ENCODE measurements at places on chromosomes 5 and 9.

DNA sequence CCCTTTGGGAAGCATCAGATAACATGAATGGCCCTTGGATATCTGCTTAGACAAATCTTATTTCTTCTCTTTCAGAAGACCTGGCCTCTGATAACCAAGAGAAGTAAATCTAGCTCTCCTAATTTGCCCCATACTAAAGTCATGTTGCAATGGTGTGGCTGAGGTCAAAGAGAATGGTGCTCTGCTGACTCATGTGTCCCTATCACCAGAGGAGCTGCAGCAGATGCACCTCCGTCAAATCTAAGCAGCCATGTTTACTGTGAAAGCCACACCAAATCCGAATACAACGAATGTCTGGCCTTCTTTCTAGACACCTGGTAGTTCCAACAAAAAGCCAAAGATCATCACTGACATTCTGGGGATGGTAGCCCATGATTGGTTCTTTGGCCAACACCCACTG lies 23.2 kb downstream of the RETREG1 start:
- no peak for DNase-seq

GRCh38 chr5:125034331-125034730 lies 287.9 kb upstream of the ZNF608 start:
- DNase-seq, result no peak

GRCh38 chr9:124262649-124262972 lies 4.9 kb downstream of the NEK6 start:
- no peak for DNase-seq

- no peak for DNase-seq
Observed at GRCh38 chr5:30398423-30398822, 795.1 kb upstream of the CDH6 start.

DNA sequence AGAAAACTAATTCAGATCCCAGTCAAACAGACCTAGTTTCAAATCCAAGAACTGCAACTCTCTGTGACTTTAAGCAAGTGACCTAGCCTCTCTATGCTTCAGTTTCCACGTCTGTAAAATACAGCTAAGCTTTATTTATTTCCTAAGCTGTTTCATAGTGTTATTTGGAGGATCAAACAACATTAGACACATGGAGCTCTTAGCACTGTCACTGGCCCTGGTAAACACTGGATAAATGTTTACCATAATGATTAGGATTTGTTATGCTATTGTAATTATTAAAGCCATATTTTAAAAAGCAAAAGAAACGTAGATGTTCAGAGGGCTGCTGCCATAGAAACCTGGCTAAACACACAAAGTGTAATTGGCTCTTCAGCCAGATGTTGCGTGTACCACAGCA lies 26.6 kb upstream of the C5orf58 start:
- DNase-seq, result no peak

DNA sequence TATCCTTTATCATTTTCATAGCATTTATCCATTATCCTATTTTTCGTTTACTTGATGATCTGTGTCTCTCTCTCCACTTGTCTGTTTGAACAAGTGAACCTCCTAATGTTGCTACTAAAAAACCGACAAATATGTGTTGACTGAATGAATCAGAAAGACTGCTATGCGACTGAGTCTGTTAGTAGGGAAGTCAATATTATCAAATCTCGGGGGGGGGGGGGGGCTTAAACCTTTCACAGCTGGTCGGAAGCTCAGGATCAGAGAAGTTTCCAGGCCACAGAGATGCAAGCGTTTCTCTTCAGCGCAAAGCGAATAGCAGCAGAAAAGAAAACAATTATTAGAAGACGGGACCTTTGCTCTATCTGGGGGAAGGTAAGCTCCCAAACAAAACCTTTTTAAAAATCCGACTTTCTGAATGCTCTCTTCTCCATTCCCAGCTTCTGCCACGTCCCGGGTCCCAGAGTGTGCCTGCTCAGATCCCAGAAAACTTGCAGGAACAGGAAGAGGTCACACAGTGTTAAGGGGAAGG lies 412 bp downstream of the RIOK2 start:
- no peak for DNase-seq

DNA sequence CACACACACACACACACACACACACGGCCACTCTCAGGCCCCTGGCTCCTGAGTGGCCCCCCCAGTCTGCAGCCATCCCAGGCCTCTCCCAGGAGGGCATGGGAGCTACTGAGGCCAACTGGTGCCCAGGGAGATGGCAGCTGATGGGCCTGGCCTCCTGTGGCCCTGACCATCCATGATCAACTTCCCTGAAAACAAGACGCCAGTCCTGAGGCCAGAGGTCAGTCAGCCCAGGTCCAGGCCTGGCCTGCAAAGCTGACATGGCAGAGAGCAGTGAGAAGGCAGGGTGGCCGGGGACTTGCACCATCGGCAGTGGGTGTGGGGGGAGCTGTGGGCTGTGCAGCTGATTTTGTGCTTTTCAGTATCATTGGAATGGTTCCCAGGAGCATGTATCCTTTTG lies 47.0 kb downstream of the SARDH start:
- DNase-seq, result no peak

GRCh38 chr5:125137535-125137934 lies 391.1 kb upstream of the ZNF608 start:
- DNase-seq, result no peak

DNA sequence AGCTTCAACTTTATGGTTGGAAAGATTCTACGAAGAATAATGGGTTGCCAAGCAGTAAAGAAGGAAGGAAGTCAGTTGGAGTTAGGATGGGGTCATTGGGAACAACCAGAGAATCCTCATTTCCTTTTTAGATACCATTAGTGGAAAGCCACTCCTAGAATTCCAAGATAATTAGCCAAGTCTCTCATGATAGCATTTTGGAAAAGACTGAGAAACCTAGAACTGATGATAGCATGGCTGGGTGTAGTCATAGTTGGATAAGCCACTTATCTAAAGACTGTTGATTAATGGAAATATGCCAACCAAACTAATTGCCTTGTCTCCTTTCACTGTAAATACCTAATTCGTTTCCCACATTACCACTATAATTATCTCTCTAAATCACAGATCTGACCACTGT lies 377.0 kb downstream of the GLIS3 start:
- no peak for DNase-seq

GRCh38 chr9:137175345-137175961 lies 3.6 kb upstream of the TMEM210 start:
- DNase-seq, result no peak

- no peak for DNase-seq
Observed at GRCh38 chr9:88236511-88237478, 98.5 kb upstream of the SPATA31C2 start.

GRCh38 chr5:117133198-117133597 lies 558.6 kb upstream of the SEMA6A start:
- DNase-seq, result no peak

- no peak for DNase-seq
Observed at GRCh38 chr5:142104491-142104890, 4.1 kb upstream of the NDFIP1 start.

DNA sequence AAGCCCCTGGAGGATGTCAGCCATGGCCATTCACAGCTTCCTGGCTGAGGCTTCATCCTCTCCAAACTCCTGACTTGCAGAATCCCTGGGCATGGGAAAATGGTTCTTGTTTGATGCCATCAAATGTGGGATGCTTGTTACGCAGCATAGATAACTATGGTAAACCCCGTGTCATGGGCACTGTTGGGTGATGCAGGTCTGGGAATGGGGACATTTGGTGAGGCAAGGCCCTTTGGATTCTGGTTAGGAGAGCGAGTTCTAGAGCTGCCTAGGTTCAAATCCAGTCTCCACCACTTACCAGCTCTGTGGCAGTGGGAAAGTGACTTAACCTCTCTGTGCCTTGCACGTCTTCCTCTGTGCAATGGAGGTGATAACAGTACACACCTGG lies 41.7 kb upstream of the ANKRD33B start:
- no peak for DNase-seq

- no peak for DNase-seq
Observed at GRCh38 chr9:109926421-109926869, 146.4 kb downstream of the PALM2AKAP2 start.

GRCh38 chr5:179827680-179828079 lies 7.0 kb downstream of the SQSTM1 start:
- DNase-seq, result no peak

- DNase-seq, result no peak
Observed at GRCh38 chr5:82676661-82677060, 398.5 kb upstream of the RPS23 start.

DNA sequence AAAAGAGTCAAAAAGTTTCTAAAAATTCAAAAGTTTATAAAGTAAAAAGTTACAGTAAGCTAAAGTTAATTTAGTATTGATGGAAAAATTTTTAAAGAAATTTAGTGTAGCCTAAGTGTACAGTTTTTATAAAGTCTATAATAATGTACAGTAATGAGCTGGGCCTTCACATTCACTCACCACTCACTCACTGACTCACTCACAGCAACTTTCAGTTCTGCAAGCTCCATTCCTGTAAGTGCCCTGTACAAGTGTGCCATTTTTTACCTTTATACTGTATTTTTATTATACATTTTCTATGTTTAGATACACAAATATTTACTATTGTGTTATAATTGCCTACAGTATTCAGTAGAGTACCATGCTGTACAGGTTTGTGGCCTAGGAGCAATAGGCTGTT lies 239.5 kb upstream of the MAP3K1 start:
- no peak for DNase-seq

GRCh38 chr5:138053554-138053953 lies 20.7 kb upstream of the FAM13B start:
- no peak for DNase-seq

DNA sequence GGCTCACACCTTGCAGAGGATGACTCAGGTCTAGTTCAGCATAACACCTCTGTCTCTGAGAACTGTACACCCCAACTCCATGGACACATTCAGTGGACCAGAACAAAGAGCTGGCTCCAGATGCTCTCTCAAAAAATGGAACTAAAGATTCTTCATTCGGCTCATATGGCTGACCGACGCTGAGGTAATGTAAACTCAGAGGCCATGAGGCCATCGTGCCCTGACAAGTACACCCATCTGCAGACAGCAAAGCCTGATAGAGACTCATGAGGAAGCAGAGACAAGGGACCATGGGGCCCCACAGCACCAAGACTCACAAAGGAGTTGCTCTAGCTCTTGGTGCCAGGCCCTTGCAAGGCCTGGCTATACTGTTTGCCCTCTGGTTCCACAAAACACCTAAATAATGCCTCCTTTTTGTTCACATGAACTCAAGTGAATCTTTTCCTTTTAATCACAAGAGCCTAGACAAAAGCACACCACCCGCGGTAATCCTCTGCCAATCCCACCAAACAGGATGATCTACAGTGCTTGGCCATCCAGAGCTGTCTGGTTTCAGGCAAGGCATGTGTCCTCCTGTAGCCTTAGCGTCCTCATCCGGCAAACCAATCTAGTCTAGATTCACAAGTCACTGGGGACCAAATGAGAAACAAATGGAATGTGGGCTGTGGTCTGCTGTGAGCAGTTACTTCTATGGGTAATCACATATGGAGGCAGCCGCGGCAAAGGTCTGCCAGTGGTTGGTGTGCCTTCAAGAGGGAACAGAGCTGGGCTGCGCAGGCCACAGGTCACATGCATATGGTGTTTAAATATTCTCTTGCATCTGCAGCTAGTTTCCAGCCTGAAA lies 22.7 kb downstream of the MED27 start:
- no peak for DNase-seq

GRCh38 chr9:71692337-71692736 lies 76.0 kb downstream of the CEMIP2 start:
- peak; percentile 70 for DNase-seq

DNA sequence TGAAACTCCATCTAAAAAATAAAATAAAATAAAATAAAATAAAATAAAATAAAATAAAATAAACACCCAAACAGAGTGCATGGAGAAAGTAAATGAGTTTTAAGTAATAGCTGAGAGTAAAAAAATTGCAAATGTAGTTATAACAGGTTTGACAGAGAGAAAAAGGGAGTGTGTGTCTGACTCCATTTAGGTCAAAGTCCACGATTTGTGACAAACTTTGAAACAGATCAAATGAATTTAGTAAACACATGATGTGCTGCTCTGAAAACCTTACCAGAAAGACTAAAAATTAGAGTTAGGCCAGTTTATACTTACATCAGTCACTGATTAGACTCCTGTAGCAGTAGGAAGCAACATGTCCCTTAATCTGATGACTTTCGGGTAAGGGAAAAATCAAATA lies 346.6 kb downstream of the PARP8 start:
- no peak for DNase-seq

GRCh38 chr5:131939690-131940345 lies 5.6 kb downstream of the MEIKIN start:
- DNase-seq, result no peak

- no peak for DNase-seq
Observed at GRCh38 chr5:20109326-20109725, 121.3 kb upstream of the CDH18 start.

GRCh38 chr9:36144309-36145232 lies 8.0 kb downstream of the GLIPR2 start:
- DNase-seq, result no peak

- DNase-seq, result no peak
Observed at GRCh38 chr9:22169727-22170503, 160.8 kb upstream of the CDKN2B start.

DNA sequence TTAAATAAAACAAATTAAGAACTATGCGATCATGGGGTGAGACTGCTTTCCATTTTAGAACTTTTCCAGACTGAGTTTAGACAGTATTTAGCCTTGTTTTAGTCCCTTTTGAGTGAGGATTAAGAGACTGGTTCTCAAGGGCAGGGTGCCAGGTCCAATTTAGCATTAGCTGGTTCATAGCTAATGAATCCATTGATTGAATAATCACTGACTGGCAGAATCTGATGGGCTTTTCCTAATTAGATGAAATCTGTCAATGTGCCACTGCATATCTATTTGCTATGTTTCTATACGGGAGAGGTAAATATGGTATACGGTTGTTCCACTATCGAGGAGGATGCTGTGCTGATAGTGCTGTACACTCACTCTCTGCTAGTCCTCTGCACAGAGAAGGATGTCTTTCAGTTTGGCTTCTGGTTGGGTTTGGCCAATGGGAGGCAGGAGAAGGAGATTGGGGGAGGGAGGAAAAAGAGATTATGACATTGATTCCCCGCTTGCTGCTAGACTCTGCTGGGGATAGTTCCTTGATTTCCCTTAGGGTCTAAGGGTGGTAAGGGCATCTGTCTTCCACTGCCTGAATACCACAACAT lies 496.6 kb downstream of the CTNND2 start:
- no peak for DNase-seq

DNA sequence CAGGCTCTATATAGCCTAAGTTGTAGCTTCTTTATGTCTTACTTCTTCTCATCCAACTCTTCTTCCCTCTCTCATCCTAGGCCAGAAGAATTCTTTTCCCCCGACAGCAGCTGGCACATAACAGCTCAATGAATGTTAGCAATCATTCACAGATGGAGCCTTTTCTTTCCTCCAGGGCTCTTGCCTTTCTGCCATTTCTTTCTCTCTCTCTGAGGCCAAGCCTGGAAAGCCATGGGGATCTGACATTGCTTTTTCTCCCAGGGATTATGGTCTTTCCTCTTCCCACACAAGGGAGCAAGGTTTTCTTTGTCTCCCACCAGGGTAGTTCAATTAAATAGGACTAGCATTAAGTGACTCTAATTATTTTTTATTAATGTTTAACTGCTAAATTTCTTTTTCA lies 20.5 kb downstream of the SMIM15 start:
- DNase-seq, result no peak

- DNase-seq, result no peak
Observed at GRCh38 chr5:91146230-91146629, 236.9 kb downstream of the ARRDC3 start.

GRCh38 chr5:89346573-89346972 lies 463.6 kb upstream of the MEF2C start:
- no peak for DNase-seq

GRCh38 chr9:129737479-129738274 lies 15.2 kb downstream of the PTGES start:
- DNase-seq, result peak; percentile 28

All from SK-N-MC (cell line).